ENCODE measurements at places on chromosomes 4 and X.

- DNase-seq, result no peak
Observed at GRCh38 chr4:1517592-1518411, 111.6 kb upstream of the NKX1-1 start.

DNA sequence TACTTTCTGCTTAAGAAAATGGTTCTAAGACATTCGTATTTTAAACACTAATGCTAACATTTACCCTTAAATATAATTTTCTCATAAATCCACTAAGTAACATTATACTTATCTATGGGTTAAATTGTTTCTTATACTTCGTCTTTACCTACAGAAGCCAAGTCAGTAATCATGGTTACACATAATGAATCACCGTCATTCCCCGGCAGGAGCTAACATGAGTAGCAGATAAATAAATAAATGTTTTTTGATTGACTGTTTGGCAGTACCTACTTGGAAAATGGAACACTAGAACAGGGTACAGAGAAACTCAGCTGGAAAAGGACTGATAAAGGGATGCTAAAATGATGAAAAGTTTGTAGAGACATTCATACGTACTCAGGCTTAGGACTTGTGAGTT is 430.4 kb downstream of the ACTRT1 start:
- DNase-seq, result no peak

GRCh38 chr4:123479944-123480343 is 83.3 kb downstream of the SPRY1 start:
- DNase-seq, result no peak

DNA sequence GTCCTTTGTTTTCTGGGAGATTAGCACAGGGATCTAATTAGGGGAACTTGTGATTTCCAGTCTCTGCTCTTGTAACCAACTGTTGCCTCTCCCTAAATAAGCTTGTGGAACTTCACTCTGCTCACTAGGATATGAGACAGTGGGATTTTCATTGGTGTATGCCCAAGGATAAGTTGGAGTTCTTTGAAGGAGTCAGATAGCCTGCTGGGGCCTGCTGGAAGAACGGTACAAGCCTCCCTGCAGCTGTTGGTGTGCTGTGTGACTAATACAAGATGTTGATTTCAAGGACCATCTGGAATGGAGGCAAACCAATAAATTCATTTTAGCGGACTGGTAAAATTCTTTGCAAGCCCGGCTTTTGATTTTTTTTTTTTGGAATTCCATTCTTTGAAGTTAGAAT is 167.0 kb downstream of the AASDH start:
- DNase-seq, result no peak

DNA sequence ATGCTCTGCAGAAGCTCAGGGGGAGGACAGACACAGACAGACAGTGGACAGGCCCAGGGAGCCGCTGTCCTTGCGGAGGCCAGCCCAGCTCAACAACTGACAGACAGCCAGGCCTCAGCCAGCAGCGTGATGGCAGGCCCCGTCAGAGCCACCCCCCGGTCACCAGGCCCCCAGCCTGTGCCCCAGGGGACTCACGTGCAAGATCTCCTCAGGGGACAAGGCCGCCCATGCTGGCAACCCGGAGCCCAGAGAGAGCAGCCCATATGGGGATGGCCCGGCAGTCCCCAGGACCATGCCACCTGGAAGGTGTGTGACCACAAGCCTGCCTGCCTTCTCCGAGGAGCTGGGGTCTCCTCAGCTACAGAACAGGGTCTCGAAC is 28.0 kb upstream of the MXD4 start:
- no peak for DNase-seq

DNA sequence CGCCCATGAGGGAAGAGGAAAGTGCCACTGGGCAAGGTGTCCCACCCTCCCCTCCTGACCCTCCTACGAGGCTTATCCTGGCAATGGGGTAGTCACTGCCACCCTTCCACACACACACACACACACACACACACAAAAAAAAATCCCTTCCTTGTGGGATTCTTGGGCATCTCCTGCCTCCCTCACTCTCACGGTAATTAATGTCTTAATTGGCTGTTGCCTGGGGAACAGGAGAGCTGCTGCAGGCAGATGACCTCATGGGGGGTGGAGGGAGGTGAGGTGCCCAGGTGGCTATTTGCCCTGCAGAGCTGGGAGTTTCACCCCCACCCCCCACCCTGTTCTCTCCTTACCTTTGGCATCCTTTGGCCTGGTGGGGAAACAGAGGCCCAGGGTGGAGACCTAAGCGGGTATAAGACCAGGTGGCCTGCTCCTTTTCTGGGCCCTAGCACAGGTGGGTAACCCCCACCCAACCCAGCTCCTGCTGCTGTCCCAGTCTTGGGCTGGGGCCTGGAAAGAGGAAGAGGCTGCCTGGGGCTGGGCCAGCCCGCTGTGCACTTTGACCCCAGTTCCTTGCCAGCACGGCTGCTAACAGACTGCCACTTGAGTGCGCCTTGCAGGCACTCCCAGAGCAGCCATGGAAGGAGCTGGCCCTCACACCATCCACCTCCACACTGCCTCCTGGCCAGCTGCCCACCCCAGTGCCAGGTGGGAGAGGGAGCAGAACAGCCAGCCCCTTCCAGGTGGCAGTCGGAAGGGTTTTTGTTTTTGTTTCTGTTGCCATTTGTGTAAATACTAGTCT is 12.6 kb downstream of the EFNB1 start:
- no peak for DNase-seq

DNA sequence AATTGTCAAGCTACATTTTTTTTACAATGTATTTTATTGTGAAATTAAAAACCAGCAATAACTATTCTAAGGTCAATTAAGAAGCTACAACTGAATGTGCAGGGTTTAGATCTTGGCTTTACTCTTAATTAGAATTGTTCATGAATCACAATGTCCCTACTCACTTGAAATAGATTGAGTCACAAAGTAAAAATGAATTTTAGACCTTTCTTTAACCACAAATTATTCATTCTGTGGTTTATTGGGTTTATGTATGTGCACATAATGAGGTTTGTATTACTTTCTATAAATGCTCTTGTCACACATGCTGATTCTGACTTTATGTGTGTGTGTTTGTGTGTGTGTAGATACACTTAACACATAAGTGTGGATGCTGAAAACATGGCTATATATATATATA is 647.0 kb upstream of the AADAT start:
- DNase-seq, result no peak

DNA sequence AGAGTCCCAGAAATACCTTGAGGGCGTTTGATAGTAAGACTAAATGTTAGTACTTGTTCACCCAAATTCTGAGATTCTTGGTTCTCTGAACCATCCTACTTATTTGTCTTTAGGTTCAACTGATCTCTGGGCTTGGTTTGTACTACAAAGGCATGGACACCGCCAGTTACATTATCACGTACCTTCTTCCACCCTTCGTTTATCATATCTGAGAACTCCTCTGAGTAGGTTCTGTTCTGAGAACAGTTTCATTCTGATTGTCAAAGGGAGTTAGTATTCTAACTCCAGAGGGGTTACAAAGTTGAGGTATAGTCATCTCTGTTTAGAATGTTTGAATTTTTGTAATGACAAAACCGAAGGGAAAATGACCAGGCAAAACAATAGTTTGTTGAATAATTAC is 19.3 kb downstream of the ZFX start:
- no peak for DNase-seq

DNA sequence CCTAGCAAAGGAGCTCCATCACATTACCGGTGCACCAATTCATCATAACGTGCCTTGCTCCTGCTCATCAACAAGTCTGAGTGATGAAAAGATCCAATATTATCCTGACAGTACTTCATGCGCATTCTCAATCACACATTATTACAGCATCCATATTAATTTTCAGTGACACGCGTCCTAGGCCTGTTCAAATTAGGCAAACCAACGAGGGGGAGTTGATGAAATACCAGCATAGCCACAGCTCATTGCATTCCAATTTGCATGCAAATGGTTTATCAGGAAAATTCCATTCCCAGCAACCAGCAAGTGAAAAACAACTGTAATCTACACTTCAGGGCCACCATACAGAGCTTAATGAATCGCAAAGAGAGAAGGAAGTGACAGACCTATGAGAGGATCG is 236.9 kb downstream of the DCLK2 start:
- DNase-seq, result no peak

DNA sequence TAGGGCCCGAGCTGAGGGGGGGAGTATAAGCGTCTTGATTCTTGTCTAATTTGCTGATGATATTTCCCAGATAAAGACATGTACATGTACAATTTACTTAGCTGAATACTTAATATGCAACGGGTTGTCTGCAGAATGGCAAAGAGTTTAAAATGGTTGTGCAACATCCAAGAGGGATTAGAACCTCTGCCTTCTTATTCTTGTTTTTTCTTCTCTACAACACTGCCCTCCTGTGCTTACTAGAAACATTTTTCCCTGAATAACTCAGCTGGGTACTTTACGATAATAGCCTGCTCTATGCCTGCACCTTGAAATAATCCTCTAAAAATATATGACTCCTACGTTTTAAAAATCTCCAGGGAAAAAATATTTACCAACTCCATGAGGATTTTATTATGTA is 41.8 kb downstream of the INTS12 start:
- no peak for DNase-seq

GRCh38 chrX:73239242-73239641 is 24.6 kb upstream of the NAP1L2 start:
- no peak for DNase-seq

- no peak for DNase-seq
Observed at GRCh38 chr4:7984286-7984925, 44.7 kb upstream of the AFAP1 start.

DNA sequence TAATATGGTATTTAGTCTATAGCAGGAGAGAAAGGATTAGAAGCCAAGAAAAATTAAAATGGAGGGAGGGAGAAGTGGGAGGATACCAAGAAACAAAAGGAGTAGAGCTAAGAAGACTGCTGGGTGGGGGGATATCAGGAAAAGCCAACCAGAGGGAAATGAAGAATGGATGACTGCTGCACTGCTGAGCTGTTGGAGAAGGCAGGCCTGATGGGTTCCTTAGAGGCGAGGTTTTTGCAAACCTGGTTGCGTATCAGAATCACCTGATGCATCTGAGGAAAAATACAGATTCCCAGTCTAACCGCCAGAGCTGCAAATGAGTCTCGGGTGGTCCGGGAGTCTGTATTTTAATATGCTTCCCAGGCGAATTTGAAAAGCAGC is 1.5 kb downstream of the PGRMC1 start:
- DNase-seq, result no peak

GRCh38 chr4:78542373-78542772 is 9.2 kb upstream of the ANXA3 start:
- DNase-seq, result no peak

DNA sequence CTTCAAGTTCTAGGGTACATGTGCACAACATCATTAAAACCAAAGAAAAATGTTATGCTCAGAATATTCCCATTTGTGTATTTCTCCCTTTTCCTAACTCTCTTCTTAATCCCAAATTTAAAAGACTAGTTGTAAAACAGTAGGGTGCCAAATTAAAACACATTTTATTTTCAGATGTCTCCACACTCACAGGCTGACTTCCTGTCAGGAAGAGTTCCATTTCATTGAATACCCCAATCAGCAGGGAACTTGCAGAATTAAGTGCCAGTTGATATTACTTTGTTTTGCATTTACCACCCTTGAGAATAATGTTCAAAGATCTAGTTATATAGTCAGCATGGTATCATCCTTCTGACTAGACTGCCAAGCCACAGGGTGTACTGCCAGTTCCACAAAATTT is 207.9 kb downstream of the MAB21L2 start:
- DNase-seq, result no peak

GRCh38 chrX:47247206-47247998 is 14.6 kb downstream of the USP11 start:
- no peak for DNase-seq

DNA sequence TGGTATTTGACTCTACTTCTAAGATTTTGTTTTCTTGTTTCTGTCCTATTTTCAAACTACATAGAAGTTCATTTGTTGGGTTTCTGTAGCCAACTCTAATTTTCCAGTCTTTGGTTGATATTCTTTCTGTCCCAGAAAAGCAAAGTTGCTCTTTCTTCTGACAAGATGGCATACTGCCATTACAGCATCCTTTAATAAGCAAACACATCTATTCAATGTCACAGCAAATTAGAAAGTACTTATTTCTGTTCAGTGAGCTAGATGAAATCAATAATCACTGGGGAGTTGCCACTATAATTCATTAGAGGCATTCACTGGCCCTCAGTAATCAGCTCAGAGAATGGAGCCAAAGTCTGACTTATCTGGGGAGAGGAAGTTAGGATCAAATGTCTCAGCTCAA is 1258.0 kb upstream of the IGFBP7 start:
- DNase-seq, result no peak

DNA sequence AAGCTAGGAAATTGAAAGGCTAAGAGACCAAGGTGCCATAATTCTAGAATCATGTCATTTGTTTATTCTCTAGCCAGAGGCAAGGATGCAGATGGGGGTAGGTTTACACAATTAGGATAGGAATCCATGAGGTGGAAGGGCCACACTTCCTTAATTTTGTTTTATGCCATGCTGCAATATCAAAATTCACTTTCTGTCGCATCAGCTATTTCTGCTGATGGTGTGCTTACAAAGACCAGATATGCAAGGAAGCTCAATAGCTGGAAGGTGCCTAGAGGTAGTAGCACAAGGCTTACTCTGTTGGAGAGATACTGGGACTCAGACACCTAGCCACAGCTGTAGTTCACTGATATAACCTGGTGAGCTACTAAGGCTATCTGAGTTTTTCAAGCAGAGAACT is 328.5 kb downstream of the ADGRL3 start:
- DNase-seq, result no peak

DNA sequence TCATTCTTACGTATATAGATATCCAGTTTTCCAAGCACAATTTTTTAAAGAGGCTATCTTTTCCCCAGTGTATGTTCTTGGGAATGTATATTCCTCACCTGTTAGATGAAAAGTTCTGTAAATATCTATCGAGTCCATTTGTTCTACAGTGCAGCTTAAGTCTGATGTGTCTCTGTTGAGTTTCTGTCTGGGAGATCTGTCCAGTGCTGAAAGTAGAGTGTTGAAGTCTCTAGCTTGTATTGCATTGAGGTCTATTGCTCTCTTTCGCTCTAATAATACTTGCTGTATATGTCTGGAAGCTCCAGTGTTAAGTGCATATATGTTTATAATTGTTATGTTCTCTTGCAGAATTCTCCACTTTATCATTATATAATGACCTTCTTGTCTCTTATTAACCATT is 373.1 kb downstream of the PPARGC1A start:
- DNase-seq, result no peak

GRCh38 chr4:129138810-129139496 is 43.0 kb downstream of the C4orf33 start:
- DNase-seq, result no peak

Measured in effector memory CD8-positive, alpha-beta T cell (primary cell).